ENCODE measurements at places on chromosomes 5 and 9. TPM values are rescaled to one million over a fixed set of nuclear protein-coding genes. Genes with fewer than 3 reads are reported as not detected.

GRCh38 chr5:167578977-167579692, 712.3 kb upstream of the WWC1 start:
- DNase-seq, result no peak

DNA sequence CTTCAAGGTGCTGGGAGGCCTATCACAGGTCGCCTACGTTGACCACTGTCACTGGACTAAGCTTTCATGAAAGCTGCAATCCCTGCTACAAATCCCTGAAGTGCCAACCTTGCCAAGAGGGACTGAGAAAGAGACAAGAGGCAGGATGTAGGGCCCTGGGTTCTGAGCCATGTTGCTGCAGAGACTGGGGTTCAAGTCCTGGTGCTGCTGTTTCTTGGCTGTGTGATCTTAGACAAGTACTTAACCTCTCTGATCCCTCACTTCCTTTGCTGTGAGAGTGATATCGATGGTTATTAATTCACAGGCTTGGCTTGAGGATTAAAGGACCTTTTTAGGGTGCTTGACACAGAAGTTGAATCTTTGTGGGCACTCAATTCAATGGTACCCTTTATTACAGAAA, 15.5 kb downstream of the CSF1R start:
- no peak for DNase-seq

- DNase-seq, result no peak
Observed at GRCh38 chr9:129031514-129031913, 3.4 kb upstream of the SH3GLB2 start.

GRCh38 chr9:91328186-91328585, 33.5 kb downstream of the AUH start:
- no peak for DNase-seq

GRCh38 chr9:34928921-34929320, 29.2 kb upstream of the PHF24 start:
- no peak for DNase-seq

CCDC183 gene
- total RNA-seq, result 0.38 TPM

TXN gene
- total RNA-seq, result 193 TPM

PCDHA8 gene
- total RNA-seq, result not detected

GPR150 gene
- not detected for total RNA-seq

PRSS3 gene
- 1.3 TPM for total RNA-seq

WNT8A gene
- not detected for total RNA-seq

PTGS1 gene
- total RNA-seq, result 0.69 TPM

C1QTNF2 gene
- not detected for total RNA-seq

DNA sequence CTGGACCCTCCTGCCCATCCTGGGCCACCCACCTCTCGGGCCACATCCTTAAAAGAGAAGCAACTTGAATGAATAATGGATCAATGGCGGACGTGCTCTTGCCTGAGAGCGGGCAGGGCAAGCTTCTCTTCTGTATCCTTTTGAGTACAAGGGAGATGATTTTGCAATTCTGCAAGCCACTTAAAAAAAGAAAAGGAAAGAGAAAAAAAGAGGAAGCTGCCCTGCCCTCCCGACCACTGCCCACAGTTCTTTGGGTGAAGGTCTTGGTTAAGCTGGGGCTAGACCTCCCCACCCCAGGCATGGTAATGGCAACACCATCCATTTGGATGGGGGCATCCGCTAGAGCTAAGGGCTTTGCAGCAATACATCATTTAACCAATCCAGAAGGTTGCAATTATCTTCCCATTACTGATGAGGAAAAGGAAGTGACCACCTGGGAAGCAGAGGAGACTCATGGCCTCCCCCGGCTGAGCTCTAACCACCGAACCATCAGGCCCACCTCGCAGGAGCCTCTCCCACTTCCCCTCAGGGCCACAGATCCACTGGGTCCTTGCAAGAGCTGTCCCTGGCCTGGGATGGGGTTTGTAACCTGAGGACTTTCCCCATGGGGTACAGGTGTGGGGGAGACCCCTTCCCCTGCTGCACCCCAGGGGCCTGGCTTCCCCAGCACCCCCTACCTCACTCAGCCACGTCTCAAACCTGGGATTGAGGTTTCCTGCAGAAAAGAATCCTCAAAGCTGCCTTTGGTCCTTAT, 27.8 kb upstream of the LAMC3 start:
- DNase-seq, result no peak

FST gene
- not detected for total RNA-seq

DNA sequence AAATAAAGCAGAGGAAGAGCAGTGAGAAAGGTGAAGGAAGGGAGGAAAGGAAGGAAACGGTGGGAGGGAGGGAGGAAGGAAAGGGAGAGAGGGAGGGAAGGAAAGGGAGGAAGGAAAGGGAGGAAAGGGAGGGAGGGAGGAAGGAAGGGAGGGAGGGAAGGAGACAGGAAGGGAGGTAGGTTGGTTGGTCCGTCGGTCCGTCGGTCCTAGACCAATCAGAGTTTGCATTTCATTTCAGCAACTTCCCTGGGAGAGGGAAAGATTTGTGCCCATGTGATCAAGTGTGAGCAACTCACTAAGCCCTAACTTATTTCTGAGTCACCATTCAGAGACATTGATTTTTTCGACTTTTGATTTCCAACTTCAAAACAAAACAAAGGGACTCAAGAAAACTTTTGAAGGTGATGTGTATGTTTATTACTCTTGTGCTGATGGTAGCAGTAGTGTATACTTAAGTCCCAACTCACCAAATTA, 18.8 kb downstream of the NANS start:
- DNase-seq, result no peak

GRCh38 chr9:128523199-128523925, 18.8 kb downstream of the GLE1 start:
- no peak for DNase-seq

GRCh38 chr9:130867556-130867955, 29.1 kb downstream of the QRFP start:
- no peak for DNase-seq

DNA sequence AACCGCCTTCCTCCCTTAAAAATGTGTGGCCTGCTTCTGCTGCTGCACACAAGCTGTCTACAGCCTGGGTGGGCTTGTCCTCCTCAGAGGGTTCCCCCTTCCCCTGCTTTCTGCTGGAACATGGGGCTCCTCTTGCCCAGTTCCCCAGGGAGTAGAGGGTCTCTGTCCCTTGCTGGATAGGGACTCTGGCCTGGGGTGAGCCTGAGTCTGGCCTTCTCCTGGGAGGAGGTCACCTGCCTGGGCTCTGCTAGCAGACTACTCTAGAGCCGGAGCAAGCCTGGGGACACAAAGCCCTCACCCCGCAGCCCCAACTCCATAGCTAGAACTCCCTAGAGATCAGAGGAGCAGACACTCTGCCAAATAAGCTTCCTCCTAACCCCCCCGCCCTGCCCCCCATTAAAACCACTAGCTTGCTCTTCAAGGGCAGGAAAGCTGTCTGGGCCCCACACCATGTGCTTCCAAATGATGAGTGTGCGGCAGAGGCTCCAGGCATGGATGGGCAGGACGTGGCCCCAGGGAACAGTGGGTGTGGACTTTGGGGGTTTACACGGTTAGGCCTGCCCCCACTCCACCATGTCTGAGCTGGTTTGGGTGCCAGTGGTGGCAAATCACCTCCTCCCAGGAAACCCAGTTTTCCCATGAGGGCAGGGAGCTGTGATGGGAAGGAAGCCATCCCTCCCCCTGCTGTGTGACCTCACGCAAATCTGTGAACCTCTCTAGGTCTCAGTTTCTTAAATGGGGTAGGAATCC, 10.0 kb downstream of the TCF7 start:
- no peak for DNase-seq

- no peak for DNase-seq
Observed at GRCh38 chr5:67652201-67652600, 455.6 kb upstream of the CD180 start.

- no peak for DNase-seq
Observed at GRCh38 chr5:91048073-91048472, 335.0 kb downstream of the ARRDC3 start.

GRCh38 chr9:132487351-132487791, 77.4 kb downstream of the CFAP77 start:
- DNase-seq, result no peak

- DNase-seq, result no peak
Observed at GRCh38 chr9:97791542-97791941, 61.5 kb upstream of the FOXE1 start.

FABP6 gene
- total RNA-seq, result not detected

ESM1 gene
- total RNA-seq, result 0.73 TPM

DNA sequence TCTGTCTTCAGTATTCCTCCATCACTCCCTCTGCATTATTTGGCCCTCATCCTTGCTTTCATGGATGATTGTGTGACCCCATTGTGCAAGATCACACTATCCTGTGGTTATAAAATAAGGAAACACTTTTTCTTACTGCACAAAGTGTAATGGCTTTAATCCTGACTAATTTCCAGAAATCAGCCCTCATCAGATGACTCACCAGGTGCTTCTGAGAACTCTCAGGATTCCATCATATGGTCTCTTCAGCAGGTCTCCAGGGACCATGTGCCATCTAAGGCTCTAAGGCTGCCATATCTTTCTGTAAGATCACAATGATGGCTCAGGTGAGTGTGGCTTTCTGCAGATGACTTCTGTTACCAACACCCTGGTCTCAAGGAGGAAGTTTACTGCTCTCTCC, 27.3 kb upstream of the FER start:
- DNase-seq, result no peak

DNA sequence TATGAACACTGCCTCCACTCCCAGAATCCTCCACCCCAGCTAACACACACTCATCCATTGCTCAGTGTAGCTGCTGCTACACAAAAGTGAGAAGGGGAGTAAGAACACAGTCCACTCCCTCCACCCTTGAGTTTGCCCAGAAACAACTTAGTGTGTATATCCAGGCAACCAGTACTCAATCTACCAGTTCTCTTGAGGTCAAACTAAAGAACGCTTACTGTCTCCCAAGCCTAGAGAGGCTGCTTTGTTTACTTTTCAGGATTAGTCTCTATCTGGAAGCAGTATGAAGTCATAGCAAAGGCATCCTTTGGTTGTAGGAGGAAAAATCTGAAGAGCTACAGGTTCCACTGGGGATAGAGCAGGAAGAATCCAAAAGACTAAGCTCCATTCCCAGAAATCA, 296.3 kb downstream of the KCNN2 start:
- DNase-seq, result no peak

ANKDD1B gene
- total RNA-seq, result 0.33 TPM

PAIP1 gene
- 57.0 TPM for total RNA-seq

- DNase-seq, result no peak
Observed at GRCh38 chr5:172943283-172943841, 15.9 kb upstream of the RPL26L1 start.

ORM1 gene
- not detected for total RNA-seq

ZNG1A gene
- total RNA-seq, result 56.6 TPM

All from natural killer cell treated with Interleukin-12 subunit alpha and Interleukin-12 subunit beta and Interleukin-15 and Interleukin-18, amount 100 ng/mL, for 72 hours (primary cell).